ENCODE measurements at places on chromosomes 3 and 15.

DNA sequence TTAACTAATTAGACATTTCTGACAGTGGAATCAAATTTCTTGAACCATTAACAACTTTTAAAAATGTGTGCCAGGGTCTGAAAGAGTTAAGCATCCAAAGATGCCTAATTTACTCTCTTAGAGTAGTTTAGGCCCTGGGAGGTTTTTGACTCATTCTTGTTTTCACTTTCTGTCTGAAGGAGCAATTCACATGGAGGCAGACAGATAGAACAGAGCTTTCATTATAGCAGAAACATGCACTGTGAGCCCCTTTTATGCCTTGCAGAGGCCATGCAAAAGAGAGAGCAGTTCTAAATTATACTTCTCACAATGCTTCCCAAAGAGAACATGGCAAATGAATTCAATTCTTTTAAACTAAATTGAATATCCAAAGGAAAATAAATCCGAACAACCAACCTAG, 554.8 kb downstream of the MFSD1 start:
- no peak for DNase-seq

DNA sequence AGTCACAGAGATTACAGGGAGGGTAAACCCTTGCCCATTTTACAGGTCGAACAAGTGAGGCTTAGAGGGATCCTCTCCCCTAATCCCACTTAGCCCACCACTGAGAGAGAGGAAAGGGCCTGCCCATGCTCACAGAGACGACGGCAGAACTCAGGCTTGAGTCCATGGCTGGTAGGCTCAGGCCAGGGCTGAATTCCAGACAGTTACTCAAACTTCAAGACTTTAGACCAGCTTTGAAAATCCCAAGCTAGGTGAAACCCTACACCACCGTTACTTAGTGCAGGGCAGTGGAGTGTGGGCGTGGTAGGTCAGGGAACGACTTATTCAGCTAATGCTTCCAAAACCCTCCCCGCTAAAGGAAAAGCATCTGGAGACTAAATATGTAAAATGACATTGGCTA, 16.4 kb downstream of the GRIP2 start:
- DNase-seq, result no peak

- peak; percentile 54 for DNase-seq
These were observed 22.3 kb downstream of the VPS39 start for GRCh38 chr15:42185801-42186200.

DNA sequence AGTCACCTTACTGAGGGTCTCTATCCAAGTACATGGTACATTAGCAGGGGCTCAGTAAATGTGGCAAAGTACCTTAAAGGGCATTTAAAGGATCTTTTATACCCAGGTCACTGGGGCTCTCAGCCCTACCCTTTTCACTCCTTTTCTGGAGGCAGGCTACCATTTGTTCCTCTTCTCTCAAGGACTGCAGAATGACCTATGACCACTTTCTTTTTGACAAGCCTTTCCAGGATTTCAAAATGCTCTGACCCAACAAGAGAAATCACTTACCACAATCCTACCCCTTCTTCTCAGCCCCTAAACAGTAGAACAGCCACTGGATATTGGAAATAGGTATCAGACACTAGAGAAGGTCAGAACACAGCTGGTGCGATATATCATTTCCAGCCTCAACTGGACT, 221.8 kb upstream of the TPRG1 start:
- DNase-seq, result peak; percentile 59

DNA sequence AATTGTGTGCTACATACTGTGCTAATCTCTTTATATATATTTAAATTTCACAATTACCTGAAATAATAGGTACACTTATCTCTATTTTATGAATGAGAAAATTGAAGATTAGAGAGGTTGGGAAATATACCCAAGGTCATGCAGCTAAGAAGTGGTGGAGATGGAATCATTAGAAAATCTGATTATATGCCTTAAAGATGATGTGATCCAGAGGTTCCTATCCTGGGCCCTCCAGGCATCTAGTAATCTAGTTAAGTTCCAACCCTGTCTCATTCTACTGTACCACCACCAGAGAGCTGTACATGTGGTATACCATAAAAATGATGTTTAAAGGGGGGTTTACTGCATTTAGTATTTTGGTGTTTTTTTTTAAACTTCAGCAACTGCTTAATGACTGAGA, 40.7 kb downstream of the SYN2 start:
- DNase-seq, result no peak

- no peak for DNase-seq
These were observed 130.4 kb downstream of the FRMD5 start for GRCh38 chr15:44064706-44065105.
